ENCODE measurements at places on chromosomes 5 and 9.

- no peak for DNase-seq
Measured at GRCh38 chr9:136868644-136869043, 2.5 kb upstream of the EDF1 start.

- no peak for DNase-seq
Measured at GRCh38 chr5:16546732-16547131, 70.1 kb downstream of the RETREG1 start.

GRCh38 chr9:90830977-90831376, 29.4 kb downstream of the SYK start:
- DNase-seq, result peak; percentile 88

DNA sequence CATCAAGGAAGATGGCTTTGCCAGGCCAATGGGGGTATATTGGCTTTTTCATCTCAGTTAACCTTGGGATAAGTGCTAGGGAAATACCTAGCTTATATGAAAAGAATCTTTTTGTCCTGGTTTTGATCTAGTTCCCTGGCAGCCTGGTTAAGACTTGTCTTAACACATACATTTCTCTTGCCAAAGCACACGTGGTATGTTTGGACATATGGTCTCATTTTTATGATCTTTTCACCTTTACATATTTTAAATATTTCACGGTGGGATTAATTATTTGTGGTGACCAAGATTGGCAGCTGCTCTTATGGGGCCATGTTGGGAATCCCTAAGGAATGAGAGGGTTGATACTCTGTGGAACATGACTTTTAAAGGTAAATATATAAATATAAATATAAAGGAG, 312.5 kb downstream of the NPR3 start:
- DNase-seq, result no peak

GRCh38 chr9:136696502-136696901, 9.2 kb upstream of the AGPAT2 start:
- DNase-seq, result no peak

DNA sequence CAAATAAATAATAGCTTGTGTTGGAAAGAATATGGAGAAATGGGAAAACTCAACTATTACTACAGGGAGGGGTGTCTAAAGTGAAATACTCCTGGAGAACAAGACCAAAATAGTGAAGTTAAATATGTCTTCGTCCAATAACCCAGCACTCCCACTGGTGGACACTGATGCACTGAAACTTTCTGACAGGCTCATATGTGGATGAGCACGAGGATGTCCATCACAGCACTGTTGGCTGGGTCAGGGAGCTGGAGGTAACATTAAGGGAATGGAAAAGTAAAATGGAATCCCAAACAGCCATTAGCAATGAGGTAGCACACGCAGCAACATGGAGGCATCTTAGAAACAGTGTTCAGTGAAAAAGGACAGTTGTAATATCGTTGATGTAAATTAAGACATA, 86.5 kb downstream of the LMNB1 start:
- no peak for DNase-seq

DNA sequence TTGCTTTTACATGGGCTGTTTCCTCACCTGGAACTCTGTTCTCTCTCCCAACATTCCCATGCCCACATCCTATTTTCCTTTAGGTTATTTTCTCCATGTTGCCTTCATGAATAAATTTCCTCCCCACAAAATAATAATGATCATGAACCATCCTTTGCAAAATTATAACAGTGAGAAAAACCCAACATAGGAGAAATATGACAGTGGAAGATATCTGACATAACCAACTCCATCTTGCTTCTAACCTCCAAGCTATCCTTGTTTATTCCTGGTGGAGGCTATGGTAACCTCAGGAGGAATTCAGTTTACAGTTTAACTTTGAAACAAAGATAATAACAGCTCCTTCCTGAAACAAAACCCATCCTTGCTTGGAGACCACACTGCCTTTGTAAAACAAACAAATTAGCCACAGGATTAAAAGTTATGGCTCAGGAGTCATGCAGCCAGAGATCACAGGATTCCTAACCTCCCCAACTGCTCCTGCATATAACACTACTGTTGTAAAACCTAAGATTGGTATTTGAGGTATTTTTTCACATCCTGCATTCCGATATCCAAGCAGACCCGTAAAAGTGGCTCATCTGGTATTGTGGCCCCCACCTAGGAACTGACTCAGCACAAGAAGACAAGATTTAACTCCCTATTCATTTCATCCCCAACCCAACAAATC, 212.4 kb downstream of the TRIM32 start:
- DNase-seq, result no peak

All from NCI-H2029 treated with DMSO at 0.1 percent for 48 hours (cell line).